ENCODE measurements at places on chromosomes 2 and 18.

DNA sequence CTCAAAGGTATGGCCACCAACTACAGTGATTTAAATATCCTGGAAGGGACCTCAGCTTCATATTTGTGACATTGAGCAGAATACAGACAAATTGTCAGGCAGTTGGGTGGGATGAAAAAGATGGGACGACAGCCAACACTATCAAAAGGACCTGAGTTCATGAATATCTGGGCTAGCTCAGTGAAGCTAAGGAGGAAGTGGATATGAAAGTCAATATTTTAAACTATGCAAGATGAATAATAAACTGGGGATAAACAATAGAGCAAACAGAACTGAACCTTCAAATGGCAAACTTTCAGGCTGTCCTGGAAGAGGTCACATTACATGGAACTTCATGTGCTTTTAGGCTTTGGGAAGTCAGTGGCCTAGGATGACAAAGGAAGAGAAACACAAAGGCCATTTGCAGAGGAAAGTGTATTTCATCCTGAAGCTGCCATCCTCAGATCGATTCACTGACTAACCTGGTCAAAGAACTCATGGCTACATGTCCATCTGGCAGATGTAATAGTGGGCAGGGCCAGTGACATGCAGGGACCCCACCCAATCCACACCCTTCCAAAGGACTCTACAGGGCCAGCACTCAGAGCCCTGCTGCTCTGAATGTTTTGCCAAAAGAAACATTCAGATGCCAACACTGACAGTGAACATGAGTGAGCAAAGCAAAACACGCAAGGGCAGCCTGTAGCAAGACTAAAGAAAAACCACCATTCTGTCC, 175.7 kb downstream of the ETAA1 start:
- no peak for DNase-seq

GRCh38 chr2:109635426-109636304, 21.5 kb downstream of the SOWAHC start:
- DNase-seq: no peak

- no peak for DNase-seq
Observed at GRCh38 chr18:3119401-3120341, 100.1 kb downstream of the MYOM1 start.

- no peak for DNase-seq
Observed at GRCh38 chr2:101016-101415, 54.7 kb upstream of the FAM110C start.

DNA sequence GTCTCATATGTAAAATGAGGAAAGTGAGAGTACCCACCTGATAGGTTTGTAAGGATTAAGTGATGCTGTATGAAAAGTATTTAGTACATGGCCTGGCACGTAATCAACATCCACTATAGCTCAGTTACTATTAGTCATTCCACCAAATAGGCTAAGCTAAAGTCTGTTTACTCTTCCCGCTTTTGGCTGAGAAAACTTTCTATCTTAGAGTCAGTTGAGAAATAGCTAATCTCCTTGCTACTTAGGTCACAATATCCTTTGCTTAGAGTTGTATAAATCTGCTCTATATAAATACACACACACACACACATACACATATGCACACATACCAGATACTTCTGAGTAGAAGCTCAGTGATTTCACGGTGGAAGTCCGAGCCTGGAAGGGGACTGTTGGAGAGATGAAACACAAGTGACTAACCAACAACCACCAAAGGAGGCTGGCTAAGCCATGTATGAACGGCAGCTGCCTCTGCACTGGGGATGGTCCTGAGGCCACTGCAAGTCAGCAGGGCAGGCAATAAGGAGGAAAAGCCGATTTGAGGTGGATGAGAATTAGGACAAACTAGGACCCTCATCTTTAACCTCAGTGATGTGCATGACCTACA, 104.6 kb upstream of the EPHA4 start:
- DNase-seq: peak; percentile 2

Data from fibroblast of skin of right biceps (primary cell).